ENCODE measurements at places on chromosomes 12 and 14.

DNA sequence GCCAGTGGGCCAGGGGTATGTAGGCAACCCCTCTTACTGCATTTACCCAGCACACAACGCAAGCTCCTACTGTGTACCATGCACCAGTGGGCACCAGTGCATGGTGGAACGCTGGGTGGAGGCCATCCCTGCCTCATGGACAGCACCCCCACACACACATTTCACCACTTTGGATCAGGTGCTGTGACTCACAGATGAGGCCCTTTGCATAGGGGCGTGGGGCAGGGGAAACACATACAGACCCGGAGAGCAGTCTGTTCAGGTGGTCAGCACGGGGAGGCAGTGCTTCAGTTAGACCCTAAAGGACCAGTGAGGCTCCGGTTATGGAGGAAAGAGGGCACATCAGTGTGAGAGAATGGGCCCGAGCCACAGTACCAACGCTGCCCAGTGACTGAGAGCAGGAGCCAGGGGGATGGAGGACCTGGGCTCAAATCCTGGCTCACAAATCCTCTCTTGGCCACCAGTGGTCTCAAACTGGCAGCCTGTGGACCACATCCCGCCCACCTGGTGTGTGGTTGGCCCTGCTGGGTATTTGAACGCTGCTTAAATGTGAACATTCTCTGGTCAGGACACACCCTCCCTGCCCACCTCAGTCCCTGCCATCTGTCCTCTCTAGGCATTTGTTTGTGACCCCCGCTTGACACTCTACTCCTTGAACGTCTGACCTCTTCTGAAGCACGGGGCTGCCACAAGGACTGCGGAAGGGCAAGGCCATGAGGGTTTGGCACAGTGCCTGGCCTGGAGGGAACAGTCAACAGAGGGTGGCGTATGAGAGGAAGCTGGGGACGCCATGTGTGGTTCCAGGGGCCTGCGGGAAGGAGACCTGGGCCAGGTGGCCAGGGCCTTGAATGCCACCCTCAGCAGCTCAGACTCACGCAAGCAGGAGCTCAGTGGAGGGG is 46.7 kb downstream of the FAM222A start:
- DNase-seq, result peak; percentile 46

DNA sequence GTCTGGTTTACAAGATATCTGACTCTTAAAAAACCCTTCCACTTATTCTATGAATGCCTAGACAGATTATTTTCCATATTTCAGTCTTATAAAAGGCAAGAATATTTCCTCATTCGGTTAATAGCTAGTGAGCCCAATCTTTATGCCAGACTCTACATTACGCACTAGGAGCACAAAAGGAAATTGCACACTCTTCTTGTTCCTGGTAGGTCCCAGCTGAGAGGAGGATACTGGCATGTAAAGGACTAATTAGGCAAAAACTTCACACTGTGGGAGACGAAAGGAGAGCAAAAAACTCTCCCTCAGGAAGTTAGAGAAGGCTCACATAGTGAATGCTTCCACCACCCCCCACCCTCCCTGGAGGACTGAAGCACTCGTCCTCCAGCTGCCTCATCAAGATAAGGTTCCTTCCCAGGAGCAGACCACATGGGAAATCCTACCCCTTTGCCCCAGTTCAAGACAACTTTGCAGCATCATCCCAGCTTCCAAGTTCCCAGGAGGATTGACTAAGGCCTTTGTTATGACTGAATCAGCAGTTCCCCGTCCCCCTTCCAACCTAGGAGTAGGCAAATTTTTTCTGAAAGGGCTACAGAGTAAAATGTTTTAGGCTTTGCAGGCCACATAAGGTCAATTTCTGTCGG is 14.5 kb downstream of the CAPZA3 start:
- DNase-seq, result no peak

DNA sequence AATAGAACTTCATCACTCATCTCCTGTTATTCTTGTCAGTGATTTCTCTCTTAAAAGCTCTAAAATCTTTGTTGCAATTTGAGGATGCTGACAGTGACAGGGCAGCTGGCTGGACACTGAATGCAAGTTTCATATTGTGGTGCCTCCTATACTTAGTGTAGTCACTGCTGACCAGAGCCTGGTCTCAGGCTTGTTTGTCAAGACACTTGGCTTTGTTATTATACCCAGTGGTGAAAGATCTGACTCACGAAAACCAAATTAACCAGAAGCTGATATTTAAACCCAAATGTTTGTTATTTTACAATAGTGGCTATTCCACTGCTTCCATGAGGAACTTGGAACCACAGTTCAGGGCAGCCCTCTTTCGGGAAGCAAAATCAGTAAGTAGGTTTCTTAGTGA is 42.8 kb downstream of the RPGRIP1 start:
- DNase-seq, result no peak

DNA sequence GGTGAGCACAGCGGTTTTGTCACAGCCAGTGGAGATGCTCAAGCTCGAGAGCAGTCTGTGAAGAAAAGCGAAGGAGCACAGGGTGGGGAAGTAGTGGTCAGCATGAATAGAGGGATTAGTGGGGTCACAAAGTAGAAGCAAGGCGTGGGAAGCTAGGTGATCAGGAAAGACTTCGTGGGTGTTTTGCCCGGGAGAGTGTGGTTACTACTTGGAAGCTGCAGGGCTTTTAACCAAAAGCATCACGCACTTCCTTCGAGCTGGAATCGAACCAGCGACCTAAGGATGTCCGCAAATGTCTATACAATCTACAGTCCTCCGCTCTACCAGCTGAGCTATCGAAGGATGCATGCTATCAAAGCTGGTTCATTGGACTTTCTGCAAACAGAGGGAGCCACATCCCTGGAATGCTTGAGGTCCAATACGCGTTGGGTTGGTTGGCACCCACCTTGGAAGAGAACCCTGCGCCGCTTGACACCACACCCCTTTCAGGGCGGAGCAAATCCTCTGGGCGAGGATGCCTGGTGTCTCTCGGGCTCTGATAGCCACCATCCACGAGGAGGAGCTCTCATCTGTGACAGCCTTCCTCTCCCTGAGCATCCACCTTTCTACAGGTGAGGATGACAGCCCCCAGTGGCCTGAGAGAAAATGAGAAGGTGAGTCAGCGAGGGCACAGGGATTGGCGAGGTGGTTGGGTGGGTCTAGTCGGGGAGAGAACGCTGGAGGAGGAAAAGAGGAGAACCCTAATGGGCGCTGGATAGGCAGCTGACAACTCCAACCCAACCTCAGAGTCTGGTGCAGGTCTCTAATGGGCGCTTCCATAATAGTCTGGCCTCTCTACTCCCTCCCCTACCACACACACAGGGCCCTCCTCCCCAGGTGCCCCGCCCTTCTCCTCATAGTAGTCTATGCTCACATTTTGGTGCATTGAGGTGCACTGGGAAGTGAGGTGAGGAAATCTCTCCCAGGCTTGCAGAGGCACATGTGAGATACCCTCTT is 16.0 kb upstream of the OR6S1 start:
- no peak for DNase-seq

- no peak for DNase-seq
Observed at GRCh38 chr14:67480011-67480410, 8.5 kb downstream of the TMEM229B start.

GRCh38 chr12:20057398-20057797 is 310.9 kb upstream of the PDE3A start:
- DNase-seq, result no peak
